SK-N-SH treated with all-trans-retinoic acid at 6 μM for 48 hours (cell line): ENCODE measurements at places on chromosomes 1 and 21.

DNA sequence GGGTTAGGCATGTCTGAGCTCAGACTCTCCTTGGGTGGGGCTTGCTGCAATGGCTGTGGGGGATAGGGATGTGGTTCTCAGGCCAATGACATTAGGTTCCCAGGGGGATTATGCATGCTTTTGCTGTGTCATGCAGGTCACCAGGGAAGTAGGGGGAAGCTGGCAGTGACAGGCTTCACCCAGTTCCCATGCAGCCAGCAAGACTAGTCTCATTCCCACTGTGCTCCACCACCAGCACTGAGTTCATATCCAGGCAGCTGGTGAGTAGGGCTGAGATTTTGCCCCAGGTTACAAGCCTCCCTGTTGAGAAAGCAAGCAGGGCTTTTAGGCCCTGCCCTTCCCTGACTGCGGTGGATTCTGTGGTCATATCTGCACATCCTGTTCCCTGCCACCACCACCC is 32.1 kb upstream of the PLA2G5 start:
- ATAC-seq, result no peak

- ATAC-seq, result no peak
Measured at GRCh38 chr1:21249940-21250493, 40.2 kb downstream of the ECE1 start.

GRCh38 chr1:11881749-11882441 is 23.1 kb upstream of the NPPB start:
- ATAC-seq, result no peak

DNA sequence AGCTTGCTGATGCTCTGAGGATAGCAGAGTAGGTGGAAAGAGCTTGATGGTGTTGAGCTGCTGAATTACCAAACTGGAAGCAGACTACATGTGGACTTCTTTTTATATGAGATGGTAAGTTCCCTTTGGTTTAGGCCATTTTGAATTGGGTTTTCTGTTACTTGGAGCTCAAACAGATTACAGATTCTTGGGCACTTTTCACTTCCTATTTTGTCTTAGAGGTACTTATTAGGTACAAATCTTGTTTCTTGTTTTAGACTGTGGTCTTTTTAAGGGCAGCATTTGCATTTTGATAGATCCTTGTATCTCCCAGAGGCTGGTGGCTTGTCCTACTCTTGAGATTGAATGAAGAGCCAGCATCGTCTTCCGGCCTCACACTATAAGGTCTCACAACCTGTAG is 70.2 kb downstream of the GADD45A start:
- ATAC-seq, result no peak

DNA sequence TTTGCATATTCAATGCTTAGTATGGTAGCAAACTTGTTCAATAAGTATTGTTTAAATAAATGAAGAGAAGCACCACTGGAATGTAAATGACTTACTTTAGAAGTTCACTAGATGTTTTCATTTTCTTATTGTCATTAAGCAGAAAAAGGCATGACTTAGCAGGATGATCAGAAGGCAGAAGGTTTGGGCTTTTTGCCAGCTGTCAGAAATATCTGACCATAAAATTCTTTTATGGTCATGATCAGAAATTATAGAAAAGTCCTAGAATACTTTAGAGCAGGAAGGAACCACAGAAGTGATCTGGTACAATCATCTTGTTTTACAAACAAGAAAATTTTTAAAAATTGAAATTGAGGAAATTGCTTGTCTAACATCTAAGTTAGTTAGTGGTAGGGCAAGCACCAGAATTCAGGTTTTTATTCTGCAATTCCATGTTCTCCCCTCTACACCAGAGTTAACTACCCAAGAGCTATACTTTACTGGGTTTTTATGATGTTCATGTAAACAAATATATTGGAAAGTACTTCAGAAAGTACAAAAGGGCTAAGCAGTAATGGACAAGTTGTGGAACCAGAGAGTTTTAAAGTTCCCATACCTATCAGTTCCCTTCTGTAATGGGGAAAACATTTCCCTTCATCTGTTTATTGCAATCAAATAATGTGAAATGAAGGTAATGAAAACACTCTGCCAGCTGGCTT is 10.1 kb downstream of the FMO5 start:
- ATAC-seq, result peak; percentile 38; the same call in 2 of the 3 replicates

DNA sequence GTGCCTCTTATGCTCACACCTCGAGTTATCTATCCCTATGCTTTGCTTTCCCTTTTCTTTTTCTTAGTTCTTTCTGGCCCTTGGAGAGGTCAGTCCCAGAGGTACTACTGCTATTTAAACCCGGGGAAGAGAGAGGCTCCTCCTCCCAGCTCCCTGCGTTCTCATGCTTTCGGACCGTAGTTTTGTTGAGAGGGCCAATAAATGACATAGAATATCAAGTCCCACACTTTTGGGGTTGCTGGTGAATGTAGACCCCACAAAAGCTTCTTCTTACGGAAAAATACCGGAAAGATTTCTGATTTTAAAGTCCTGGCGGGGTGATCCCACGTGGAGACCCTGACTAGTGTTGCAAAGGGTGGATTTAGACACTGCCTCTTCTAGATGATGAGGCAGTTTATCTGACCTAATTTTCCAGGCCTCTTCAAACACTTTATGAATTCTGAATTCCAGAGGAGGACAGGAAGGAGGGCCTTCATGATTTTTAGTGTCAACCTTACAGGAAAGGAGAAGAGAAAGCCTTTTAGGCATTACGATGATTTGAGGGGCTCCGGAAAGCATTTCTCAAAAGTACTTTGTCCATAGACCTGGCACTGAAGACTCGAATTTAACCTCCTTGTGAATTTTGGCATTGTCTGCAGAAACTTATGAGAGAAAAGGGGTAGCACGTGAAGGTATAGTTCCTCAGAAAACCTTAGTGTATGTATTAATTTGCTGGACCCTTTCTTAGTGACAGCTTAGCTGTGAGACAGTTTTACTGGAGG is 694 bp downstream of the TMEM167B start:
- ATAC-seq, result peak; percentile 90

DNA sequence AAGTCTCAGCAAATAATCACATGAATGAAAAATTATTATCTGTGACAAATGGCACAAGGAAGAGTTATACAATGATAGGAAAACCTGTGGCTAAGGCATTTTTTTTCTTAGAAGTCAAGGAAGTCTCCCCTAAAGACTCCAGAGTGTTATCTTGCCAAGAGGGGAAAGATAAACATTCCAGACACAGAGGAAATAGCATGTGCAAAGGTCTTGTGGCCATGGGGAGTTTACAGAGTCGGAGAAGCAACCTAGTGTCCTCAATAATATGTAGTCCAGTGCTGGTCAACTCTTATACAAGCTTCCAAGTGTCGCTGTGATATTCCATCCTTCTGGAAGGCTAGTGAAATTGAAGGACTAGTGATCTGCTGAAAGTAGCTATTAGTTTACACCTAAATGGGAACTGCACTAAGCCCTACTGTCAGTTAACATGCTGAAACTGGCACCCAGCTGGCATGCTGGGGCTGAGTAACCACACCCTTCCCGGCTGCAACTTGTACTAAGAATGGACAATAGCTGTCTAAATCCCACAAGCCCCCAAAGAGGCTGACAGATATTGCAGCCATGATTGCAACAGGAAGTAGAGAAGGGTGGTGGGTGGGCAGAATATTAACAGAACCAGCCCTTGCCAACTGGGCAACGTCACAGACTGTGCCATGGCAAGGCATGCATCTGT is 11.5 kb upstream of the ATP1B1 start:
- ATAC-seq, result no peak

DNA sequence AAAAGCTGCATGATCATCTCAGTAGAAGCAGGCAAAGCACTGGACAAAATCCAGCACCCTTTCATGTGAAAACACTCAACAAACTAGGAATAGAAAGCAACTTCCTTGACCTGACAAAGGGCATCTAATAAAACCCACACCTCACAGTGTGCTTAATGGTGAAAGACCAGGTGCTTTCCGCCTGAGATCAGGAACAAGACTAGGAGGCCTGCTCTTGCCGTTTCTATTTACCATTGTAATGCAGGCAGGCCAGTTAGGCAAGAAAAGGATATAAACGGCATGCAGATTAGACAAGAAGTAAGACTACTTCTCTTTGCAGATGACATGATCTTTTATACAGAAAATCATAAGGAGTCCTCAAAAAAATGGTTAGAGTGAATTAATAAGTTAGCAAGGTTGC is 37.2 kb downstream of the SLC37A1 start:
- ATAC-seq, result no peak

- no peak for ATAC-seq
Measured at GRCh38 chr1:53819387-53819786, 18.7 kb downstream of the NDC1 start.

DNA sequence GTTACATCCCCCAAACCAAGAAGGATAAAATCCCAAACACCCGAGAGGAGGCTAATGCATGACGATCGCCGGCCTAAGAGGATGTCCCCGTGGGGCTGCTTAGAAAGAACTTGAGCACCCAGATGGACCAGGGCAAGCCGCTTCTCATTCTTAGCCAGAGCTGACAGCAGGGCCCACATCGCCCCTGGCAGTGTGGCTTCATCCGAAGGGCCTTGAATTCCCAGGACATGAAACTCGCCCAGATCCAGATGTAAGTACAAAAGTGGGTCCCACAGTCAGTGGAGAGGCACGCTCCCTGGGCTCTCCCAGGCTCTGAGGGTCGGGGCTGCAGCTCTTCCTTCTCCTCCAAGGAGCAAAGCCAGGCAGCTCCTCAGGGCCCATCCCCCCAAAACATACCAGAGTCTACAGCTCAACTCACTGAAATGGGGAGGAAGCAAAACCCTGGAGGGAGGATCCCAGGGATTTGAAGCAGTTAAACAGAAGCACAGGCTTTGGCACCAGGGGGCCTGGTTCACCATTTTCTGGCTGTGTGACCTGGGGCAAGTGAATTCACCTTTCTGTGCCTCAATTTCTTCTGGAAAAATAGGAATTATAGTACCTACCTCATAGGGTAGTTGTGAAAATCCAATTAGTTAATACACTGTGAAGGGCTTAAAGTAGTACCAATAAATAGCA is 85.6 kb downstream of the MAN1C1 start:
- ATAC-seq, result no peak; the same call in 2 of the 3 replicates

DNA sequence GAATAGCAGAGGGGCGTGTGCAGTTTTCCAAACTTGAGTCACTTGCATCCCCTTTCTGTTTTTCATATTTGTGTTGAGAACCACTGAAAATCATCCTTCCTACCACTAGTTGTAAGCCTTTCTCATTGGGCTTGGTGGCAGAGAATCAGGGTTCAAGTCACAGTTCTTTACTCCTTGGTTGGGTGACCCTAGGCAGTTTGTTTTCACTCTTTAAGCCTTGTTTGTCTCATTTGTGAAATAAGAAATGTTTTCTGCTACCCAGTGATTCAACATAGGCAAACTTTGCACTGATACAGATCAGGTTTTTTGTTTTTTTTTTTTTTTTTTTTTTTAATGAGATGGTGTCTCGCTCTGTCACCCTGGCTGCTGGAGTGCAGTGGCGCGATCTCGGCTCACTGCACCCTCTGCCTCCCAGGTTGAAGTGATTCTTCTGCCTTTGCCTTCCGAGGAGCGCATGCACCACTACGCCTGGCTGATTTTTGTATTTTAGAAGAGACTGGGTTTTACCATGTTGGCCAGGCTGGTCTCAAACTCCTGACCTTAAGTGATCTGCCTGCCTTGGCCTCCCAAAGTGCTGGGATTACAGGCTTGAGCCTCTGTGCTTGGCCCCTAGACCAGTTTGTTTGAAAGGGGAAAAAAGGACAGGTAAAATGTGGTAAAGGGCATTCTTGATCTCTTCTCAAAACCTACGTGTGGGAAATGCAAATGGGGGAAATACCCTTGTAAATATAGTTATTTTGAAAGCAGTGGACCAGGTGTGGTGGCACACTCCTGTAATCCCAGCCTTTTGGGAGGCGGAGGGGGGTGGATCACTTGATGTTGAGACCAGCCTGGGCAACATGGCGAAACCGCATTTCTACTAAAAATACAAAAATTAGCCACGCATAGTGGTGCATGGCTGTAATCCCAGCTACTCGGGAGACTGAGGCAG is 3.2 kb downstream of the CLIC4 start:
- ATAC-seq, result no peak

GRCh38 chr1:210700083-210700482 is 371.4 kb downstream of the HHAT start:
- no peak for ATAC-seq

DNA sequence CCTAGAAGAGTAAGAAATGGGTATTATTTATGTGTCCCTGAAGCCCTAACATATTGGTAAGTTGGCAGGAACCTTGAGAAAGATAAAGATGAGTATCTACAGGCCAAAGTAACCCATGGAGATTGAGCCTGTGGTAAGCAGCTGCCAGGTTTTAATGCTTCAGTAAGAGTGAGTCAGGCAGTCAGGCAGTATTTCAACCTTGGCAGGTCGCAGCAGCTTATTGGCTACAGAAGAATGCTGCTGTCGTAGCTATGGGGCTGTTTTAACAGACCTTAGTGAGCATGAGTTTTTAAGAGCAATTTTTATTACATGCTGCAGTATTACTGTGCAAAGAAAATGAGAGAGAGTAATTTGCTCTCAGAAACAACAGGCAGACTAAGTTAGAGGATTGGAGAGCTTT is 10.3 kb upstream of the SLC30A10 start:
- peak; percentile 93 for ATAC-seq

DNA sequence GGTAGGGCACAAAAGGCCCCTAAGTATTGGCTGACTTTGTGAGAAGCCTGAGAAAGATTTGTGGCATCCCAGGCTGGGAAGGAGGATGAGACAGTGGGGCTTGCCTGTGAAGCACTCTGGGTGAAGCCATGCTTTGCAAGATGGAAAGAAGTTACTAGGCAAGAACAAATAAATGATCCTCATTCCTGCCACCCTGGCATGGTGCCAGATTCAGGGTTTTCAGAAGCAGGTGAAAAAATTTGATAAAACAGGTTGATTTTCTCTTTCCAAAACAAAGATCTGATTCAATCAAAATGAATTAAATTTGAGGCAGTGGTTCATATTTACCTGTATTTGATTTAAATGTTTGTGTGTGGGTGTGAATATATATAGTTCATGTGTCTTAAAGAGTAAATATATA is 386.9 kb upstream of the PROX1 start:
- ATAC-seq, result no peak

GRCh38 chr1:66685670-66686069 is 66.6 kb upstream of the DYNLT5 start:
- peak; percentile 29; the same call in 1 of the 3 replicates for ATAC-seq

DNA sequence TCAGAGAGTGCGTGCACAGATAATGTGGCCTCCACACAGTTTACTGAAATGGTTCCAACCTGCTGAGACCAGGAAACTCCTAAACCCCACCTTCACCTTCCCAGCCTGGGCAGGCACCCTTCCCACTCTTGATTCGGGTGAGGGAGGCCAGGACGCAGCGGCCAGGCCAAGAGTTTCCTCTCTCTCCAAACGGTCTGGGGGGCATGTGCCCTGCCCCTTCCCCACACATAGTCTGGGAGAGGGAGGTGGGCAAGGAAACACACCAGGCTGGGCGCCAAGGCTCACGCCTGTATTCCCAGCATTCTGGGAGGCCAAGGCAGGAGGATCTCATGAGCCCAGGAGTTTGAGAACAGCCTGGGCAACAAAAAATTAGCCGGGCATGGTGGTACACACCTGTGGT is 9.6 kb downstream of the TNFRSF8 start:
- ATAC-seq, result no peak
